Activated naive CD4-positive, alpha-beta T cell treated with anti-CD3 and anti-CD28 coated beads, Interleukin-2, amount 50 U/mL, for 16 hours (primary cell): ENCODE measurements at places on chromosomes 3 and 15.

DNA sequence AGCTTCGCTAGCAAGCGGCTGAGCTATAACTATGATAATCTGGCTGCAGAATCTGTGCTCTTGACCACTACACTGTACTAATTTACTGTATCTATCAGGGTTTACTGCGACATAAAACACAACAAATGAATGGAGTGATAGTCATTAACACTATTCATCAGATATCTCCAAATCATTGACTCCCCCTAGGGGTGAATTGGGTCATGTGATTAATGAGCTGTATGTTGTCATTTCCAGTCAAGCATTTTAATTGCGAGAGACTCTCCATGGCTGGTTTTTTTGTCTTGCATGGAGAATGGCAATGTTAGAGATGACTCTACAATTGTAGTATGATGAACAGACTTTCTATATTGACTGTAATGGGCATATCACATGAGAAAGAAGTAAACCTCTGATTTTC, 10.5 kb upstream of the TM4SF18 start:
- DNase-seq = no peak

- no peak for DNase-seq
Measured at GRCh38 chr3:178810181-178810580, 261.4 kb downstream of the ZMAT3 start.

DNA sequence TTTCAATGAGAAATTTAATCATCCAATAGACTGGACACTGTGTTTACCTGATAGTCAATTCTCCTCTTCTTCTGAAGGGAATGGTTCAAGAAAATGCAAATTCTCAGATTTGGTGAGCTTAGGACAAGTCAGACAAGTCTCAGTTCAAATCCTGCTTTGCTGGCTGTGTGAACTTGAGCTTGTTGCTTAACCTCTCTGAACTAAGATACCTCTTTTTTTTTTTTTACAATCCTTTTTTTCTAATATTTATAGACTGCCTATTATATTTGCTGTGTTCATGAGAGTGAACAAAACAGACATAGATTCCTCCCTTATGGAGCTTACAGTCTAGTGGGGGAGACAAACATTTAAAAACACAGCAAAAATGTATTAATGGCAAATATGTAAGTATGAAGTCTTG, 8.2 kb upstream of the SLC28A1 start:
- no peak for DNase-seq

GRCh38 chr3:25110642-25111041, 317.4 kb upstream of the RARB start:
- no peak for DNase-seq
